ENCODE measurements at places on chromosomes 7 and 10. TPM values are rescaled to one million over a fixed set of nuclear protein-coding genes. Genes with fewer than 3 reads are reported as not detected.

DNA sequence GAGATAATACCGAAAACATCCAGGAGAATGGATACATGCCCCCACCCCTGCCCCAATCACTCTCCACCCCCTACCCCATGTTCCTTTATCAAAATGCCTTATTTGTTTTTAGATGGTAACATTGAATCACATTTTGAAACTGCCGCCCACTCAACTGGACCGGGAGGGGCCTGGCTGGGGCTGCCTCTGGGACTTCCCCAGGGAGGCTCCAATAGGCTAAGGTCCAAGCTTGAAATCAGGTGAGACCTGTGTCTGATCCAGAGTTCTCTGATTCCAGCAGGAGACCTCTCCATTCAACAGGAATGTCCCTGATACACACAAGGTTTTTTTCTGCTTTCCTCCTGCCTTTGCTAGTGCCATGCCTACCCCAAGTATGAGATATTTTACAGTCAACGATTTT is 43.8 kb upstream of the ACSL5 start:
- DNase-seq, result no peak
- no peaks in the 10 kb centered on the region for H3K27me3 ChIP-seq
- H3K27ac ChIP-seq, result no peak overlapping the region
- H3K4me3 ChIP-seq, result no peak overlapping the region
- no peaks in the 10 kb centered on the region for H3K4me1 ChIP-seq

GRCh38 chr10:80066809-80067208 is 11.7 kb upstream of the TMEM254 start:
- no peak overlapping the region for H3K27ac ChIP-seq
- H3K36me3 ChIP-seq, result no peaks in the 10 kb centered on the region
- no peaks in the 10 kb centered on the region for H3K27me3 ChIP-seq
- peaks cover 6% of the 10 kb centered on the region for H3K4me1 ChIP-seq
- no peak for DNase-seq

DNA sequence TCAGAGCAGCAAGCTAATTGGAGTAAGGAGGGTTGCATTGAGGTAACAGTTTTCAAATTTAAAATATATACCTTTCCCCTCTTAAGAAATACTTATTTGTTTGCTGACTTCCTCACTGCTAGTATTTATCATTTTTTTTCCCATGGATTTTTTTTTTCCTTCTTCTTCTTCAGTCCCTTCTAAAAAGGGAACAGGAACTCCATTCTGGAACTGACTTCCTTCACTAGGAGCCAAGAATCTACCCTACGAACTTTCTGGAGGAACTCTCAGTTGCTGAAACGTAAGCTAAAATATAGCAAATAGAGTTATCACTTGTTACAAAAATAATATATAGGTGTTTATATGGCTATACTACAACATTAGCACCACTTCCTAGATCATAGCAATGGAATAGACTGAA is 95.4 kb downstream of the HGF start:
- no peak overlapping the region for H3K27ac ChIP-seq
- no peak overlapping the region for H3K4me3 ChIP-seq
- H3K4me1 ChIP-seq, result no peaks in the 10 kb centered on the region
- no peaks in the 10 kb centered on the region for H3K36me3 ChIP-seq
- DNase-seq, result no peak
- no peaks in the 10 kb centered on the region for H3K27me3 ChIP-seq

DNA sequence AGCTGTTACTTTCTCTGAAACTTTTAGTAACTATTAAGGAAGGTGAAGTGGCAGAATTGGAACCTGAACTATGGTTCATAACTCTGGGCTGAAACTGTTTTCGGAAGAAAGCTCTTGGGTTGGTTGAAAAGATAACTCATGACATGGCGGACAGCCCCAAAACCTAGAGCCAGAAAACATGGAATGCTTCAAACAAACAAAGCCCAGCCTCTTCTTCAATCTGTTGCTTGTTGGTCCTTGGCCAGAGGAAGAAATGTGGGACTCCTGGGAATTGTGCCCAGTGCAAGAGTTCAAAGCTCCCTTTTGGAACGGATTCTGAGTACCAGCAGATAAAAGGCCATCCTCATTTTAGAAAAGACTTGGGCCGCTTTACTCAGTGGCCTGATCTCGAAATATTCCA is 52.9 kb upstream of the CACNB2 start:
- no peaks in the 10 kb centered on the region for H3K27me3 ChIP-seq
- H3K4me3 ChIP-seq, result no peak overlapping the region
- H3K27ac ChIP-seq, result no peak overlapping the region
- H3K4me1 ChIP-seq, result no peaks in the 10 kb centered on the region

MTURN gene
- 5.3 TPM for total RNA-seq

- no peaks in the 10 kb centered on the region for H3K36me3 ChIP-seq
- H3K27me3 ChIP-seq, result peaks cover 9% of the 10 kb centered on the region
- peaks cover 12% of the 10 kb centered on the region for H3K4me1 ChIP-seq
- DNase-seq, result no peak
- no peak overlapping the region for H3K27ac ChIP-seq
- H3K4me3 ChIP-seq, result no peak overlapping the region
Observed at GRCh38 chr10:113610631-113611601, 52.9 kb downstream of the NRAP start.

AGAP4 gene
- total RNA-seq, result 13.9 TPM

RAMP3 gene
- total RNA-seq, result 0.88 TPM

GRCh38 chr7:151558575-151558974 is 38.9 kb upstream of the RHEB start:
- no peak for DNase-seq
- H3K4me3 ChIP-seq, result no peak overlapping the region
- H3K27me3 ChIP-seq, result no peaks in the 10 kb centered on the region
- H3K27ac ChIP-seq, result no peak overlapping the region
- H3K36me3 ChIP-seq, result no peaks in the 10 kb centered on the region

DNA sequence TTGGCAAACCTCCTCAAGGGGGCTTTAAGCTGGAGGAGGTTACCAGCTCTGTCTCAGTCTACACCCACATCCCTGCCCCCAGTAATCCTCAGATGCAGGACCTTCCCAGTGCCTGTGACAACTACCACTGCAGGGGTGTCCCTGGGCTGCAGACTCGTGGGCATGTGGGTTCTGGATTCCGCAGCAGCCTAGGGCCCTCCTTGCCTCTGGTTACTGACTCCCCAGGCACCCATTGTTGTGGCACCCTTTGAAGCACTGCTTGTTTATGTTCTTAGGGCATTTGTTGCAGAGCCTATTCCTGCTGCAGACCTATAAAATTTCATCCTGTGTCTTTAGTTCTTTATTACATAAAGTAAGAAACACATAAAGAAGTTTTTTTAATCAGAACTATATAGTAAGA is 51.1 kb upstream of the GJD4 start:
- no peak for DNase-seq
- no peak overlapping the region for H3K27ac ChIP-seq
- H3K36me3 ChIP-seq, result no peaks in the 10 kb centered on the region
- no peaks in the 10 kb centered on the region for H3K4me1 ChIP-seq
- H3K27me3 ChIP-seq, result no peaks in the 10 kb centered on the region
- no peak overlapping the region for H3K4me3 ChIP-seq

- no peaks in the 10 kb centered on the region for H3K36me3 ChIP-seq
- no peak overlapping the region for H3K27ac ChIP-seq
- no peak overlapping the region for H3K4me3 ChIP-seq
- no peaks in the 10 kb centered on the region for H3K27me3 ChIP-seq
Observed at GRCh38 chr7:91776171-91776570, 104.3 kb downstream of the MTERF1 start.

DNA sequence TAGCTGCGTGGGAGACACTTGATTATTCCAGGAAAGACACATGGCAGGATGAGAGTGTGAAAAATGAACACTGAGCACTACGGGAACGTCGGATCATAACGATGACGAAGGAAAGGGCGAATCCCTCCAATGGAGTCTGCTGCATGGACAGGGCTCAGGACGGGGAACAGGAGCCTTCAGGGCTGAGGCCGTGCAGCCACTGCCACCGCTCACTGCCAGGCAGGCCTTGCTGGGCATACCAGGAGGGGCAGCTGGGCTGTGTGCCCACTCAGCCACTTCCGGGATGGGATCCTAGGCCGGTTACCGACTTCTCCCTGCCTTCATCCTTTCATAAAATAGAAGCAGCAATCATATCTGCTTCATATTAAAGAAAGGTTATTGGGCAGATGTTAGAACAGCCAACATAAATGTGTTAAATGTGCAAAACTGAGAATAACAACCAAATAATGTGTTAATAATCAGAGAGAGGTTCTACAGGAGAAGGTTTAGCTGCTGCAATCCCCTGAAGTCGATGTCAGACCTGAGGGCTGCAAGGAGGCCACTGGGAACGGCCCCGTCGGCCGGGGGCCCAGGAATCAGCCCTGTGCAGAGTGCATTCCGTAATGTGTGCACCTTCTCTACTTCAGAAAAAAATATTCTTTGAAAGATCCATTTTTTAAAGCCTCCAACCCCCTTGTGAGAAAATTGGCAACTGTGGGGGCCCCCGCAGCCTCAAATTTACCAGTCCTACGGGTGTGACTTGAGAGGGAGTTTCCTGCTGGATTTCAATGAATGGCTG is 63.6 kb downstream of the ADARB2 start:
- H3K27ac ChIP-seq, result no peak overlapping the region
- no peaks in the 10 kb centered on the region for H3K4me1 ChIP-seq
- H3K36me3 ChIP-seq, result no peaks in the 10 kb centered on the region
- DNase-seq, result no peak
- no peak overlapping the region for H3K4me3 ChIP-seq
